T-helper 1 cell treated with Interleukin-12 subunit alpha and Interleukin-12 subunit beta and Interleukin-4 antibody, amounts not matched to agents 30 ng/mL and 1 ng/mL, for 36 hours (primary cell): ENCODE measurements at places on chromosomes 2 and 18. TPM values are rescaled to one million over a fixed set of nuclear protein-coding genes. Genes with fewer than 3 reads are reported as not detected.

The PLGLB2 gene
- total RNA-seq = 5.7 and 6.3 TPM in 2 replicates

The SLC4A5 gene
- total RNA-seq = 2.6 and 3.7 TPM in 2 replicates

The PFN4 gene
- total RNA-seq = 0.29 TPM in 1 of 2 replicates, not detected in the other

The ZNF804A gene
- total RNA-seq = not detected in 2 replicates

The SERPINB3 gene
- not detected in 2 replicates for total RNA-seq

The PHLPP1 gene
- 7.5 and 8.1 TPM in 2 replicates for total RNA-seq

The DHRS9 gene
- 0.12 TPM in 1 of 2 replicates, not detected in the other for total RNA-seq

The SERPINB11 gene
- total RNA-seq = not detected in 2 replicates

The ITGA4 gene
- 157 and 174 TPM in 2 replicates for total RNA-seq

The RIF1 gene
- 56.8 and 62.7 TPM in 2 replicates for total RNA-seq

The SERPINB4 gene
- not detected in 2 replicates for total RNA-seq

The KCNE4 gene
- total RNA-seq = not detected in 2 replicates

The RESP18 gene
- not detected in 2 replicates for total RNA-seq

The HOXD4 gene
- not detected in 2 replicates for total RNA-seq

The QPCT gene
- 0.49 and 0.54 TPM in 2 replicates for total RNA-seq

The ITPRIPL1 gene
- 40.4 and 40.8 TPM in 2 replicates for total RNA-seq

The FN1 gene
- 11.5 and 11.6 TPM in 2 replicates for total RNA-seq

The SLC4A3 gene
- not detected in 2 replicates for total RNA-seq

The MC4R gene
- total RNA-seq = not detected in 2 replicates

The CHN1 gene
- 1.8 and 2.0 TPM in 2 replicates for total RNA-seq

The FLACC1 gene
- 1.4 and 2.4 TPM in 2 replicates for total RNA-seq

The ANKRD29 gene
- 0.20 TPM in 1 of 2 replicates, not detected in the other for total RNA-seq

The CFAP53 gene
- 0.44 and 0.61 TPM in 2 replicates for total RNA-seq

The DNAH7 gene
- total RNA-seq = 0.05 TPM in 1 of 2 replicates, not detected in the other

The TUBA4B gene
- total RNA-seq = 0.17 TPM in 1 of 2 replicates, not detected in the other

The ADI1 gene
- 35.7 and 36.9 TPM in 2 replicates for total RNA-seq

The CDK5R2 gene
- total RNA-seq = not detected in 2 replicates

The GRHL1 gene
- 1.1 and 1.8 TPM in 2 replicates for total RNA-seq

The PTCD3 gene
- 132 and 137 TPM in 2 replicates for total RNA-seq

The TBC1D8 gene
- total RNA-seq = 0.51 and 0.88 TPM in 2 replicates

The PDK1 gene
- total RNA-seq = 22.0 and 26.0 TPM in 2 replicates

The SPATA3 gene
- total RNA-seq = not detected in 2 replicates

The RTP5 gene
- total RNA-seq = not detected in 2 replicates

The TTN gene
- total RNA-seq = 9.7 and 10.7 TPM in 2 replicates

The ALPG gene
- total RNA-seq = not detected in 2 replicates

The COL5A2 gene
- total RNA-seq = 0.41 and 0.49 TPM in 2 replicates

The CYP26B1 gene
- total RNA-seq = not detected in 2 replicates

The RIT2 gene
- not detected in 2 replicates for total RNA-seq

The RGPD4 gene
- total RNA-seq = 0.05 TPM in 1 of 2 replicates, not detected in the other

The UGT1A9 gene
- not detected in 2 replicates for total RNA-seq

The TMEM200C gene
- total RNA-seq = not detected in 2 replicates

The ANKRD30BL gene
- total RNA-seq = not detected in 2 replicates

The HOXD12 gene
- total RNA-seq = not detected in 2 replicates

The MC5R gene
- 0.15 TPM in 1 of 2 replicates, not detected in the other for total RNA-seq

The CD302 gene
- 0.34 and 0.46 TPM in 2 replicates for total RNA-seq

The SCN9A gene
- total RNA-seq = 3.5 and 4.3 TPM in 2 replicates

The COX5B gene
- 200 and 209 TPM in 2 replicates for total RNA-seq

The ZNF385B gene
- total RNA-seq = not detected in 2 replicates

The NGEF gene
- total RNA-seq = not detected in 2 replicates

The SPEG gene
- total RNA-seq = 0.05 and 0.39 TPM in 2 replicates

The SYT4 gene
- not detected in 2 replicates for total RNA-seq

The CNRIP1 gene
- not detected in 2 replicates for total RNA-seq

The HOXD9 gene
- total RNA-seq = not detected in 2 replicates

The RNU2-63P gene
- total RNA-seq = 16.7 and 22.4 TPM in 2 replicates
